Peyer's patch (tissue), 4 donors: ENCODE measurements at places on chromosomes 6 and 20. TPM values are rescaled to one million over a fixed set of nuclear protein-coding genes. Genes with fewer than 3 reads are reported as not detected.

Gene LY6G6C
- not detected for total RNA-seq

Gene ENPP1
- 8.6 TPM for total RNA-seq

Gene NOX3
- not detected for total RNA-seq

Gene GCLC
- total RNA-seq: 138 TPM

Gene PRR18
- total RNA-seq: not detected

Gene MPC1
- total RNA-seq: 54.5 TPM

DNA sequence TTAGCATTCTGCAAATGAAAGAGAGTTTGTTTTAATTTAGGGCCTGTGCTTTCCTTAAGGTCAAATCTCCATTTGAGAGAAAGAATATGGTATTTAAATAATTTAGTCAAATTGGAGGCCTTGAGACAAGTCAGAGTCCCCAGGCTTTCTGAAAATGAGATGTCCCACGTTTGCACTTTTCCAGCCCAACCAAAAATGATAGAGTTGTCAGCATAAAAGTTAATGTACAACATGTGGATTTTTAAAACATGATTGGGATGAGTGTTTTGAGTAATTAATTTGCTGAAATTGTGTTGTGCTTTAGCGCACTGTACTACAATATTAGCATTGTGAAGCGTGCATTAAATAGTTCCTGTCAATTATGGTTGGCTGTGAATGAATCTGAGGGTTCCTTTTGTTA is 10.0 kb downstream of the CD83 start:
- DNase-seq: no peak

- DNase-seq: no peak
Observed at GRCh38 chr6:158868122-158868480, 48.9 kb upstream of the EZR start.

- DNase-seq: no peak
Observed at GRCh38 chr6:154738551-154738961, 5.3 kb downstream of the SCAF8 start.

DNA sequence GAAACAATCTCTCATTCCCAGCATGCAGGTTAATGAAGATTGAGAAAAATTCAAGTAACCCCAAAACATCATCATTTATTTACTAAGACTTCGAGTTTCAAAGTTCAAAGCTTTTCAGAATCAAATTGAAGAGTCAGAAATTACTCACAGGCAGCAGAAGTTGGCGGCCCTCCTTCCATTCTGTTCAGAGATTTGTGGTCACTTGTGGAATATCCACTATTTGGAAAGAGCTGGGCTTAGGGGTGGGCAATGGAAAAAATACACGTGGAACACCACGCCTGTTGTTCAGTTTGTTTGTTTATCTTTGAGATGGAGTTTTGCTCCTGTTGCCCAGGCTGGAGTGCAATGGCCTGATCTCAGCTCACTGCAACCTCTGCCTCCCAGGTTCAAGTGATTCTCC is 108.6 kb upstream of the NAA20 start:
- no peak for DNase-seq

- DNase-seq: no peak
Observed at GRCh38 chr20:35004051-35004725, 48.5 kb downstream of the MYH7B start.

GRCh38 chr6:133854041-133854363 is 34.9 kb upstream of the TCF21 start:
- DNase-seq: no peak

- no peak for DNase-seq
Observed at GRCh38 chr6:18478610-18479009, 91.5 kb downstream of the RNF144B start.

GRCh38 chr6:107866606-107867301 is 42.6 kb upstream of the SCML4 start:
- no peak for DNase-seq
